ENCODE measurements at places on chromosomes 11 and 22.
A peak's percentile ranks its signal among the peaks of the same experiment; 100 is the strongest.

DNA sequence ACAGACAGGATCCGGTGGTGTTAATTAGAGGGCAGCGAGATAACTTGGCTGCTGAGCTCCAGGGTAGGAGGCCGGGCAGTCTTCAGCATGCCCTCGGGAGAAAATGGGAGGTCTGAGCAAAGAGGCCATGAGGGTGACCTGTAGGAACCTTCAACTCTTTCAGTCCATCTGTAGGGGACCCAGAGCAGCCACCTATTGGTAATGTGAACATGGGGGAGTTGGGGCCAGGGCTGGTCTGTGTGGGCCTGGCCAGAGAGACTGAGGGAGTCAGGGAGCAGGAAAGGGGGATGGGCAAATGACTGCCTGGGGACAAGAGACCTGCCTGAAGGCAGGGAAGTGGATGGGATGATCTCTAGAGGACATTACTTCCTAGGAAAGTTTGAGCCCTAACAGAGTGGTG is 101.0 kb upstream of the NNMT start:
- no peak for DNase-seq

DNA sequence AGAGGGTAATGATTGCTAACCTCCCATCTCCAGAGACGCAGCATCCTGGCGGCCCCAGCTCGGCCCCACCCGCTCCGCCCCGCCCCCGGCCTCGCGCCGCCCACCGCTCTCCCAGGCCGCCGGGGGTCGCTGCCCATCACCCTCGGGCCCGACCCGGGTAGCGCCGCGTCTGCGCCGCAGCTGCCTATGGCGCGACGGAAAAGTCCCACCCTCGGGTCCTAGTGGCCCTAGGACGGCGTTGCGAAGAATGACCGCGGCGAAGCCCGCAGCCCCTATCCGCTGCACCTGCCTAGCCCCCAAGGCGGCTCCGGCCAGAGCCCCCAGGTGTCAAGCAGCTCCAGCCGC is 457 bp downstream of the CPSF7 start:
- peak; percentile 80 for DNase-seq

DNA sequence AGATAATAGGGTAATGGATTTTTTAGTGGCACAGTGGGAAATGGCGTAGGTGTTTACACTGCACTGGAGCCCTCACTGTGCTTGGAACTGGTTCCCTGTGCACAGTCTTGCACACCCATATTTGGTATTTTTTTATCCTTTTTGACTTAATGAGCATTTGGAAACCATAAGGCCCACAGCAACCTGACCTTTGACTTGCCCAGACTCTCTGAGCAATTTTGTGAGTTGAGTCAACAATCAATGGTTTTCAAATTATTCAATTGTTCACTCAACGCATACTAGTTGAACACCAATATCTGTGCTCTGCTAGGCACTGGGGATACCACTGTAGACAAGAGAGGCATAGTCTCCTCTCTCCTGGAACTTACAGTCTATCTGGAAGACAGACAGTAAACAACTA is 14.3 kb downstream of the CD44 start:
- no peak for DNase-seq

GRCh38 chr11:128518493-128519207 is 68.7 kb downstream of the ETS1 start:
- no peak for DNase-seq

- no peak for DNase-seq
These were observed 113.6 kb upstream of the MTMR2 start for GRCh38 chr11:96037405-96037949.

- DNase-seq, result no peak
These were observed 684 bp downstream of the TNFRSF13C start for GRCh38 chr22:41925783-41926460.

DNA sequence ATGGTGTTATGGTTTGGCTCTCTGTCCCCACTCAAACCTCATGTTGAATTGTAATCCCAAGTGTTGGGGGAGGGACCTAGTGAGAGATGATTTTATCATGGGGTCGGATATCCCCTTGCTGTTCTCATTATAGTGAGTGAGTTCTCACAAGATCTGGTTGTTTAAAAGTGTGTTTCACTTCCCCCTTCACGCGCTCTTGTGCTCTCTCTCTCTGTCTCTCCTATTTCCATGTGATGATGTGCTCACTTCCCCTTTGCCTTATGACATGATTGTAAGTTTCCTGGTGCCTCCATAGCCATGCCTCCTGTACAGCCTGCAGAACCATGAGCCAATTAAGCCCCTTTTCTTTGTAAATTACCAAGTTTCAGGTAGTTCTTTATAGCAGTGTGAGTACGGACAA is 765.1 kb downstream of the KCNA4 start:
- no peak for DNase-seq

- DNase-seq, result no peak
These were observed 56.3 kb upstream of the ZBTB44 start for GRCh38 chr11:130370845-130371590.

GRCh38 chr11:125062931-125063428 is at the start of gene SLC37A2:
SLC37A2 (plus strand) TSS chr11:125063305; CDS start chr11:125063368, 63 bp downstream.
- peak; percentile 80 for DNase-seq

GRCh38 chr22:49233507-49234100 is 594.1 kb downstream of the BRD1 start:
- DNase-seq, result no peak
